Glutamatergic neuron (in vitro differentiated cells): ENCODE measurements at places on chromosomes 7 and 10. TPM values are rescaled to one million over a fixed set of nuclear protein-coding genes. Genes with fewer than 3 reads are reported as not detected.
A peak's percentile ranks its signal among the peaks of the same experiment; 100 is the strongest.

- peak overlapping the region; percentile 71 for H3K4me3 ChIP-seq
These were observed 351.2 kb downstream of the DNAJB6 start for GRCh38 chr7:157687845-157688532.

DNA sequence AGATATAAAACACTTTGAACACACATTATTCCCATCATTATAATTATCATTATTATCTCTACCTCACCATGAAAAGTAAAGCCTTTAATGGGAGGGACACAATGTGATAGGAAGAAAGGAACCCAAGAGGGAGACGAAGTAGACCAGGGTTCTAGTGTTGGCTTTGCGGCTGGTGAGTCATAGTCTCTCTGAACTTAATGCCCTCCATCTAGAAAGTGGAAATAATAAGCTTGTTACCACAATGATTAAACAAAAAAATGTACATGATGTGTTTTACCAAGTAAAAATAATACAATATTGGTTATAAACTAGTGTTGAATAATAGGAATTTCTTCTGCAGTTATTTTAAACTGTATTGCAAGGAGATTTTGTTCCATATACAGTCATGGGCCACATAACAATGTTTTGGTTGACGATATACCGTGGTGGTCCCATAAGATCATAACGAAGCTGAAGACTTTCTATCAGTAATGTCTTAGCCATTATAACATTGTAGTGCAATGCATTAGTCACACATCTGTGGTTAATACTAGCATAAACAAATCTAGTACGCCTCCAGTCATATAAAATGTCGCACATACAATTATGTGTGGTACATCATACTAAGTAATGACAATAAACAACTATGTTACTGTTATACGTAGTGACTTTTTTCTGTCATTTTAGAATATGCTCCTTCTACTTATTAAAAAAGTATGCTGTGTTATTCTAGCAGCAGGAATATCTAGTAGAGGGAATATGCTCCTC lies 450.6 kb upstream of the SORCS1 start:
- no peaks in the 10 kb centered on the region for H3K27me3 ChIP-seq
- no peak overlapping the region for H3K4me3 ChIP-seq
- no peaks in the 10 kb centered on the region for H3K4me1 ChIP-seq
- no peaks in the 10 kb centered on the region for H3K36me3 ChIP-seq
- H3K27ac ChIP-seq: no peak overlapping the region
- DNase-seq: no peak

DNA sequence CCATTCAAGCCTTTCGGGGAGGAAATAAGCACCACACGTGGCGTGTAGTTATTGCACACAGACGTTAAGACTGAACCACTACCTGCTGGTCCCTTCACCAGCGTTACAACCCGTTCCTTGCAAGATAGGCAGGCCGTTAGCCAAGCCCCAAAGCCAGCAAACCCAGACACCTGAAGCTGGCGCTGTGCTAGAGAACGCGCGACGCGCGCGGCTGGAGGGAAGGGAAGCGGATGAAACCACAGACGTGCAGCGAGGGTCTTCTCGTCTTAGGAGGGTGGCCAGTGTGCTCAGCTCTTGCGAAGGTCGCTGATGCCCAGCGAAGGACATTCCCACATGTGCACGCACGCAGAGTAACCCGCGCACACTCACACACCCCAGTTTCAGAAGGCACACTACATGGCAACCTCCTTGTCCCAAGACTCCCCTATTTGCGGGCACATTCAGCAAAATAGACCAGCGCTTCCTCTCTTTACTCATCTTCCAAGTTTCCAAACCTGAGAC lies 980 bp downstream of the TMEM26 start:
- peaks cover 5% of the 10 kb centered on the region for H3K4me1 ChIP-seq
- no peak overlapping the region for H3K27ac ChIP-seq
- peaks cover 11% of the 10 kb centered on the region for H3K27me3 ChIP-seq
- DNase-seq: peak; percentile 49
- H3K4me3 ChIP-seq: peak overlapping the region; percentile 91

DNA sequence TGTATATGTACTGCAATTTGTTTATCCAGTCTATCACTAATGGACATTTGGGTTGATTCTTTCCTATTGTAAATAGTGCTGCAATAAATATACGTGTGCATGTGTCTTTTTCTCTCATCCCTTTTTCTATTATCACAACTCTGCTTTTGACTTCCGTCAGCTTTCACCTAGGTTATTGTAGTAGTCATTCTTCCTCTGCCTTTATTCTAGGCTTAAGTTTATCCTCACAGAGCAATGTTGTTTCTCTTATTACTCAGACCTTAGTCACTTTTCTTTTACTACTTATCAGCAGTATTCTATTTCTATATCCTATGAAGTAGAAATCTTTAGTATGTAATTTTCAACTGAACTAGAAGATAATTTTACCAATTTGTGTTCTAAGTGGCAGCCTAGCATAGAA lies 175.3 kb upstream of the SEMA3E start:
- no peaks in the 10 kb centered on the region for H3K36me3 ChIP-seq
- H3K27ac ChIP-seq: no peak overlapping the region
- H3K27me3 ChIP-seq: peaks cover 2% of the 10 kb centered on the region
- H3K4me1 ChIP-seq: no peaks in the 10 kb centered on the region
- no peak overlapping the region for H3K4me3 ChIP-seq

GRCh38 chr10:25639646-25640045 lies 294.4 kb upstream of the MYO3A start:
- H3K4me1 ChIP-seq: no peaks in the 10 kb centered on the region
- DNase-seq: no peak
- no peaks in the 10 kb centered on the region for H3K36me3 ChIP-seq
- H3K27me3 ChIP-seq: no peaks in the 10 kb centered on the region
- no peak overlapping the region for H3K4me3 ChIP-seq

DNA sequence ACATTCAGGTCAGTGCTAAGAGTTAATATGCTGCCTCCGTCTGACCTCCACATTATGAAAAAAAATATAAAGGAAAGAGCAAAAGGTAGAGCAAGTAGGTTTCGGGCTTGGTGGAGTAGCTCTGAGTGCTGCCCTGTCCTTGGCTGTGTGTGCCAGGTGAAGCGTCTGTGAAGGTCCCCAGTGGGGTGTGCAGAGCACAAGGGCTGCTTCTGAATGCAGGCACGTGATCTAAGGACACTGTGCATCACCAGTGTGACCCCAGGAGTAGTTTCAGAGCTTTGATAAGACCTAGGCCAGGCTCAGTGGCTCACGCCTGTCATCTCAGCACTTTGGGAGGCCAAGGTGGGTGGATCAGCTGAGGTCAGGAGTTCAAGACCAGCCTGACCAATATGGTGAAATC lies 36.0 kb downstream of the KLF6 start:
- H3K36me3 ChIP-seq: no peaks in the 10 kb centered on the region
- no peaks in the 10 kb centered on the region for H3K27me3 ChIP-seq
- no peak for DNase-seq
- H3K4me1 ChIP-seq: peaks cover 34% of the 10 kb centered on the region

- no peak overlapping the region for H3K4me3 ChIP-seq
- no peak for DNase-seq
These were observed 175.0 kb downstream of the CTNNA3 start for GRCh38 chr10:67520924-67521520.

GRCh38 chr10:91880310-91880709 lies 29.0 kb downstream of the FGFBP3 start:
- no peaks in the 10 kb centered on the region for H3K27me3 ChIP-seq
- H3K4me1 ChIP-seq: peaks cover 32% of the 10 kb centered on the region
- no peak for DNase-seq
- no peaks in the 10 kb centered on the region for H3K36me3 ChIP-seq
- peak overlapping the region; percentile 25 for H3K4me3 ChIP-seq

DNA sequence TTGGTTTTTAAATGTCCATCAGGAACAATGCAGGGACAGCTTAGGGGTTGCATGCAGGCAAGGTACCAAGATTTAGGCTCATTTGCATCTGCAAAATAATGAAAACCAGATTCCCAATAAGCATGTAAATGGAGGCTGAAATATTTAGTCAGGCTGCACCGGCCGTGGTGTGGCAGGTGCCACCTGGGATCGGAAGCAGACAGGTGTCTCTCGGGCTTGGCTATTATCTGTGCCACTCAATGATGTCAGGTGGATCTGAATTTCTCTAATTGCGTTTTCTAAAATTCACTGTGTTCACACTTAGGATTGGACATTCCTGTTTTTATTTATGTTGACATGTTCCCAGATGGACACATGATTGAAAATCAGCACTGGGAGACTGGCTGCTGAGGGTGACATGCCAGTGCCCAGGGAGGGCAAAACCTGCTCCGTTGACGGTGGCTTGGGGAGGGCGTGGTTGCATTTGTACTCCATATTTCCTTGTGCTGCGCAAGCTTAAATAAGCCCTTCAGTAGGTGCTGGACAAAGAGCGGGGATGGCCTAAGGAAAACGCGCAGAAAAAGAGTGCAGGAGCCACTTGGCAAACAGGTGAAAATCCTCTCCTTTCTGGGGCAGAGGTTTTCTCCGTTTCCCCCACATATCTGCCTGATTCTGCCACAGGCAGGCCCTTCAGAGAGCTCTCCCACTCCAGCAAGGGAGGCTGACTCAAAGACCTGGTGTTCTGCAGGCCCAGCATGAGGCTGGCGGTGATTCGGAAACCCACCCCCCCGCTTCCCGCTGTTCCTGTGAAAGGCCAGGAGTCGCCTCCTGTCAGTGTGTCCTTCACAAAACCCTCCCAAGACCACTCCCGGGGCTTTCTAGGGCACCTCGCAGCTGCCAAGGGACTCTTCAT lies 142.5 kb downstream of the WDR37 start:
- H3K36me3 ChIP-seq: no peaks in the 10 kb centered on the region
- H3K27me3 ChIP-seq: peaks cover 2% of the 10 kb centered on the region
- H3K4me1 ChIP-seq: peaks cover 13% of the 10 kb centered on the region
- no peak overlapping the region for H3K27ac ChIP-seq
- H3K4me3 ChIP-seq: no peak overlapping the region

- H3K27ac ChIP-seq: no peak overlapping the region
- H3K4me1 ChIP-seq: peaks cover 5% of the 10 kb centered on the region
- no peak for DNase-seq
These were observed 4.6 kb downstream of the POLM start for GRCh38 chr7:44077681-44078091.

GRCh38 chr10:12579954-12580858 lies 230.9 kb downstream of the CAMK1D start:
- H3K4me1 ChIP-seq: no peaks in the 10 kb centered on the region
- H3K27me3 ChIP-seq: no peaks in the 10 kb centered on the region
- H3K27ac ChIP-seq: no peak overlapping the region
- H3K36me3 ChIP-seq: peaks cover 20% of the 10 kb centered on the region
- no peak for DNase-seq
- no peak overlapping the region for H3K4me3 ChIP-seq

DNA sequence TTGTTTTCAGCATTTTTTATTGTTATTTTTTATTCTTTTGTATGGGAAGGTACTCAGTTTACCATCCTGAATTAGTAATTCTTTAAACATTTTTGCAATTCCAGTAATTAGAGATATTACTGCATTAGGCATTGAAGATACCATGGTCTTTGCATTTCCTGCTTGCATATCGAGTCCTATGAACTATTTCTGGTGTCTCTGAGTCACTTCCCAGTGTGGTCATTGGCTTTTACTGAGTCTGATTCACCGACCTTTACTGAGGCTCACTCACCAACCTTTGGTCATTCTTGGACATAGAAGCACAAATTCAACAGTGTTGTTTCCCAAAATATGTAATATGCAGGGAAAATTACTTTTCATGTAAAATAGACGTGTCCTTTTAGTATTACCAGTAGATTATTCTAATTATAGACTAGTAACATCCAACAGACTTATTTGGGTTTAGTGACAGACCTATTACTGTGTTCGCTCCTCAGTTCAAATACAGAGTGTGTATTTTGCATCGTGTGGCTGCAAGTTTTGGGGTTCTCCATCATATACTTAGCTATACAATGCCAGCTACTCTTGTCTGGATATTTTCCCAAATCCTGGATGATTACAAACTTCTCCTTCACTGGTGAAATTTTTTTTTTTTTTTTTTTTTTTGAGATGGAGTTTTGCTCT lies 180.7 kb upstream of the PRSS1 start:
- H3K27me3 ChIP-seq: peaks cover 3% of the 10 kb centered on the region
- H3K36me3 ChIP-seq: no peaks in the 10 kb centered on the region
- H3K27ac ChIP-seq: no peak overlapping the region
- no peak overlapping the region for H3K4me3 ChIP-seq

DNA sequence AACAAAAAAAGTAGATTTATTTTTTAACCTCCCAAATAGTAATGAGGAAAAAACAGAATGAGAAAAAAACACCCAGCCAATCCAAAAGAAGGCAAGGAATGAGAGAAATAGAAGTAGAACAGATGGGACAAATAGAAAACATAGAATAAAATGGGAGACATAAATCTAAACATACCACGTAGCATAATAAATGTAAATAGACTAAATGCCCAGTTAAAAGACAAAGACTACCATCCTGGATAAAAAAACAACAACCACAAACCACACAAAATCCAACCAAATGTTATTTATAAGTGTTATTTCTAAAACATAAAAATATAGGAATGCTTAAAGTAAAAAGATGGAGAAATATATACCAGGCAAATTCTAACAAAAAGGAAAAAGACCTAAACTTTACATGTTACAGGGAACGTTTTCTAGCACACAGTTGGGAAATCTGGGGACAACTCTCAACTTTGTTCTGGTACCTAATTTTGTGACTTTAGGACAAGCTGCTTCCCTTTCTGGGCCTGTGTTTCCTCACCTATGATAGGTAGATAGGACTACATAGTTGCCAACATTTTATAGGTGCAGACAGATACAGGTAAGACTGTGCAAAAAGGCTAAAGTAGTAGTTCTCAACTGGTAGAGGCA lies 98.4 kb downstream of the SPDYE5 start:
- no peak overlapping the region for H3K4me3 ChIP-seq
- H3K4me1 ChIP-seq: no peaks in the 10 kb centered on the region
- H3K36me3 ChIP-seq: peaks cover 3% of the 10 kb centered on the region

DNA sequence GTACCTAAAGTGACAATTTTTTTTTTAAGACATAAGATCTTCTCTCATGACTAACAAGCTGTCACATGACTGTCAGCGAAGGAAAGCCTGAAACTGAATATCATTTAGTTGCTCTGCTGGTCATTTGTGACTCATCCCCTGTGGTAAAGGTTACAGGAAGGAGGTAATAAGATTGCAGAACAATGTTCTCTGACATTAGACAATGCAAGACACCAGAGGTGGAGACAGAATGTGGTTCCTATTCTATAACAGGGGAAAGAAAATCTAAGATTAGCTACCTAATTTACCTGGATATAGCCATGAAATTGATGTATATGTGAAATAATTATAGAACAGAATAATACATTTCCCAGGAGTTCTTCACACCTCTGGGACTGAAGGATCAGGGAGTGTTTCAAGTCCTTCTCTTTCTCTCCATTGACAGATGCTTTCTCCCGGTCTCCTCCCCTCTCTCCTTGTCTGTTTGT lies 47.7 kb downstream of the LRGUK start:
- peaks cover 1% of the 10 kb centered on the region for H3K27me3 ChIP-seq
- H3K36me3 ChIP-seq: no peaks in the 10 kb centered on the region
- no peak overlapping the region for H3K4me3 ChIP-seq
- no peak for DNase-seq

- H3K27ac ChIP-seq: no peak overlapping the region
- no peaks in the 10 kb centered on the region for H3K36me3 ChIP-seq
- DNase-seq: no peak
These were observed 114.4 kb upstream of the GLI3 start for GRCh38 chr7:42351316-42351935.

The ZNF503 gene
- 5.6 TPM for total RNA-seq

The PAX2 gene
- not detected for total RNA-seq

The WNT2 gene
- not detected for total RNA-seq

The ZNF804B gene
- 0.10 TPM for total RNA-seq

The BAMBI gene
- 5.8 TPM for total RNA-seq

The BICC1 gene
- 0.12 TPM for total RNA-seq

The LGI1 gene
- total RNA-seq: 174 TPM

The ABCA13 gene
- 0.61 TPM for total RNA-seq

The TACR2 gene
- not detected for total RNA-seq

The MPP7 gene
- total RNA-seq: 19.0 TPM

The KIN gene
- 12.9 TPM for total RNA-seq

The DEPP1 gene
- 13.6 TPM for total RNA-seq

The OR6B1 gene
- total RNA-seq: not detected

The MMRN2 gene
- 5.4 TPM for total RNA-seq

The GJD4 gene
- total RNA-seq: not detected
